K562 (cell line): ENCODE measurements at places on chromosomes 11 and 22. TPM values are rescaled to one million over a fixed set of nuclear protein-coding genes. Genes with fewer than 3 reads are reported as not detected.

The SERPING1 gene
- polyA plus RNA-seq, result 0.20 and 0.55 TPM in 2 replicates

The C22orf23 gene
- polyA plus RNA-seq, result 0.65 and 0.82 TPM in 2 replicates

The KRTAP5-8 gene
- polyA plus RNA-seq, result not detected in 2 replicates

The SLC29A2 gene
- polyA plus RNA-seq, result 39.3 and 48.7 TPM in 2 replicates

The SEC14L6 gene
- 1.7 and 2.3 TPM in 2 replicates for polyA plus RNA-seq

The KCNJ5 gene
- not detected in 2 replicates for polyA plus RNA-seq

The LRP4 gene
- 0.04 and 0.19 TPM in 2 replicates for polyA plus RNA-seq

The TRIM22 gene
- polyA plus RNA-seq, result 0.09 TPM in 1 of 2 replicates, not detected in the other

The TMEM86A gene
- polyA plus RNA-seq, result 0.27 and 0.40 TPM in 2 replicates

The OR4D9 gene
- polyA plus RNA-seq, result not detected in 2 replicates

The FGF4 gene
- not detected in 2 replicates for polyA plus RNA-seq

The UBQLN3 gene
- not detected in 2 replicates for polyA plus RNA-seq

The CNGA4 gene
- 0.05 TPM in 1 of 2 replicates, not detected in the other for polyA plus RNA-seq

The TMEM225 gene
- polyA plus RNA-seq, result not detected in 2 replicates

The CKAP5 gene
- polyA plus RNA-seq, result 105 and 116 TPM in 2 replicates
